DMS 273 treated with DMSO at 0.1 percent for 48 hours (cell line): ENCODE measurements at places on chromosomes 5 and 9.

DNA sequence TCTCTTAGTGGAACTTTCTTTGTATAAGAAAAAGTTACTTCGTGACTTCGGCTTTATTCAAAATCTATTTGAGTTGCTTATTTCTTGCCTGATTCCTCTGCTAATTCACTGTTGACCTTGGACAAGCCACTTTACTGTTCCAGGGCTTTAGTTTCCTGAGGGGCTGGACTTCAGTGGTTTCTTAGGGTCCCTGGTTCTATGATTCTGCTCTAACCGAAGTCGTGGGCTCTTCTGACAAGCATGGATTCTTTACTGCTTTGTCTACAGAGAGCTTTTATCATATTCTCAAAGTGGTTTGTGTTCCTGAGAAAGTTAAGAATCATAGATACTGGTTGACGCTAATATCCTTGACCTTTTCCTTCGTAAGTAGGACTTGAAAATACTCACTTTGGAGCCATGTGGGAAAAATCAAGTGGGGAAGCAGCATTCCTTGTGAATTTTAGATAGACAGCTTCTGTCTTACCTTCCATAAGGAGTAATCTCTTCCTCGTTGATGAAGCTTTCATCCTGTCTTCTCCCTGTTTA, 21.1 kb downstream of the EXOSC2 start:
- DNase-seq: no peak

GRCh38 chr5:177447066-177447610, 524 bp downstream of the PRR7 start:
- no peak for DNase-seq

GRCh38 chr5:39266442-39266841, 47.1 kb upstream of the FYB1 start:
- DNase-seq: no peak

DNA sequence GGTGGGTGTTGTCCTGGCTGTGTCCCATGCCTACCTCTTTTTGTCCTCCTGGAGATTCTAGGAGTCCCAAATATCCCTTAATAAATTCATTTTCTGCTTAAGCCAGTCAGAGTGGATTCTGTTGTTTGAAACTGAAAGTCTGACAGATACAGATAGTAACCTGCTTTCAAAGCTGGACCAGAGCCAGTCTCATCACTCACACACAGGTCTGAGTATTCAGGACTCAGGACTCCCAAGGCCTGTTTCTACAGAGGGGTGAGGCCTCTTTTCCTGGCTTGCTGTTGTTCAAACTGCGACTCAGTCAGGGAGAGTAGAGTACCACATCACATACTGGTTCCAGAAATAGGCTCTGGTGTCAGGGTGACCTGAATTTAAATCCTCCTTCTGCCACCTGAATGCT, 190.1 kb downstream of the PAX5 start:
- no peak for DNase-seq

DNA sequence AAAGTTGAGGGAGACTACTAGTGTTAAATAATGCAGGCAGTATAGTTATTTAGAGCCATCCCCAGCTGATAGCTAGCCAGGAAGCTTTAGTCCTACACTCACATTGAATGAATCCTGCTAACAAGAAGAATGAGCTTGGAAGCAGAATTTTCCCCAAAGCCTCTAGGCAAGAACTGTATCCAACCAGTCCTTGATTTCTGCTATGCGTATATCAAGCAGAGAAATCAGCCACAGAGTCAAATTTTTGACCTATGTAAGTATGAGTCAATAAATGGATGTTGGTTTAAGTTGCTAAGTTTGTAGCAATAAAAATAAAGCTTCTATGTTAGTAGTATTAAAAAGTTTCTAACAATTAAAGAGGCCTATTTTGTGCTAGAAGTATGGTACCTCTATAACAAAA, 672.1 kb upstream of the CHD1 start:
- no peak for DNase-seq
